ENCODE measurements at places on chromosomes 2 and 18. TPM values are rescaled to one million over a fixed set of nuclear protein-coding genes. Genes with fewer than 3 reads are reported as not detected.

Gene COL3A1
- polyA plus RNA-seq, result 1,077 TPM

Gene PFN4
- polyA plus RNA-seq, result 1.3 TPM

Gene OTX1
- polyA plus RNA-seq, result 0.04 TPM

Gene MC5R
- 0.66 TPM for polyA plus RNA-seq

Gene ASB18
- polyA plus RNA-seq, result 0.03 TPM

Gene CRYGD
- polyA plus RNA-seq, result 0.52 TPM

DNA sequence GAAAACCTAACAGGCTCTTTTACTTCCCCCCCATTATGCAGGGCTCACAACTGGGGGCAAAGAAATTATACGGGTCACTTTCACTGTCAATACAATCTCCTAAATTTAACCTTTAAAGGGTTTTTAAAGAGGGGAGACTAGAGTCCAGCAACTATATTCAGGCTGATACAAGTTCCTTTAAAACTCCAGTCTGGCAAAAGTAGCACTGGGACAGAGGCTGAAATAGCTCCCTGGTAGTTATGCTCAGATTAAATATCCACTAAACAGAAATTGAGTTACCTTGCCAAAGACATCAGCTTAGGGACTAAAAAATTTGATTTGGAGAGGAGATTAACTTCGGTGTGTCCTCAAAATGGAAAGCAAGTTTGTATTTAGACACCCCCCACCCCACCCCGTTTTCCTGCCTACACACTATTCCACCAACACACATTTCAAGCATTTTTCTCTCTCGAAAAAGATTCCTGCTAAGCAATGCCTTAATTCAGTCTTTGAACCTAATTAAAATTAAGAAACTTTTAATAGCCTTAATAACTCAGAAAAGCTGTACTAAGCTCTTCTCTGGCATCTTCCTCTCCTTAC is 127.2 kb downstream of the OSBPL1A start:
- peak overlapping the region; percentile 67 for H3K4me3 ChIP-seq
- DNase-seq, result no peak
- H3K27ac ChIP-seq, result peak overlapping the region; percentile 55
- H3K27me3 ChIP-seq, result no peaks in the 10 kb centered on the region

GRCh38 chr2:148983896-148984295 is 54.6 kb upstream of the LYPD6B start:
- H3K27ac ChIP-seq, result no peak overlapping the region
- no peaks in the 10 kb centered on the region for H3K36me3 ChIP-seq
- no peaks in the 10 kb centered on the region for H3K4me1 ChIP-seq

DNA sequence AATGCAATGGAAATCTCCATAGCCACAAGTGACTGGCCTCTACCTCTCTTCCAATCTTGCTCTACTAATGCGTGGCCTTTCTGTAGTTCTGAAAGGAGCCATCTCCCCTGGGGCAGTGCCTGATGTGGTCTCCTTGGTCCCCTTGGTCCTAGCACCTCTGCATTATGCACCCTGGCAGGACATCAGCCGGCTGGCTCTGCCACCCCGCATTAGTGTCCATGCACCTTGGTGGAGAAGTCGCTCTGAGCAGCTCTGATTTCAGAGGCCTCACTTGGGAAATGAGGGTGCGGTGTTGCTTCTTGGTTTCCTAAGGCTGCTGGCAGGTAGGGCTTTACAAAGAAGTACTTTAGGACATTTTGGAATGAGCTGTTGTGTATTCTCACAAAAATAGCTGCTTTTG is 317.9 kb downstream of the GBX2 start:
- H3K4me1 ChIP-seq, result no peaks in the 10 kb centered on the region
- H3K36me3 ChIP-seq, result peaks cover 4% of the 10 kb centered on the region
- no peak for DNase-seq

GRCh38 chr18:28007841-28008240 is 169.1 kb downstream of the CDH2 start:
- no peak overlapping the region for H3K4me3 ChIP-seq
- no peak overlapping the region for H3K27ac ChIP-seq
- H3K27me3 ChIP-seq, result no peaks in the 10 kb centered on the region
- DNase-seq, result no peak
- H3K4me1 ChIP-seq, result no peaks in the 10 kb centered on the region

GRCh38 chr2:101991721-101992145 is at the start of gene IL1R2:
TSS of gene IL1R2 (plus strand) at chr2:101991960. CDS start at chr2:102008576, 16,616 bp downstream.
- no peak within 1 kb of the TSS for H3K4me3 ChIP-seq
- peaks cover 2% of the 10 kb centered on the region for H3K4me1 ChIP-seq
- no peaks in the 10 kb centered on the region for H3K27me3 ChIP-seq
- H3K27ac ChIP-seq, result no peak within 1 kb of the TSS
- DNase-seq, result peak; percentile 34

DNA sequence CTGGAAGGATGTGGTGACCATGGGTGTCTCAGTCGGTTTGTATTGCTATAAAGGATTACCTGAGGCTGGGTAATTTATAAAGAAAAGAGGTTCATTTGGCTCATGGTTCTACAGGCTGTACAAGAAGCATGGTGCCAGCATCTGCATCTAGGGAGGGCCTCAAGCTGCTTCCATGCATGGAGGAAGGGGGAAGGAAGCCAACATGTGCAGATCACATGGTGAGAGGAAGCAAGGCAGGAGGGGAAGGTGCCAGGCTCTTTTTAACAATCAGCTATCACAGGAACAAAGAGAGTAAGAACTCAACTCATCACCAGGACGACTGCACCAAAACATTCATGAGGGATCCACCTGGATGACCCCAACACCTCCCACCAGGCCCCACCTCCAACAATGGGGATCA is 209.4 kb downstream of the CDH20 start:
- no peak overlapping the region for H3K4me3 ChIP-seq
- no peak for DNase-seq
- no peak overlapping the region for H3K27ac ChIP-seq
- H3K36me3 ChIP-seq, result no peaks in the 10 kb centered on the region

GRCh38 chr18:14104201-14104600 is 28.0 kb downstream of the ZNF519 start:
- H3K36me3 ChIP-seq, result no peaks in the 10 kb centered on the region
- no peaks in the 10 kb centered on the region for H3K4me1 ChIP-seq
- no peak overlapping the region for H3K27ac ChIP-seq
- H3K27me3 ChIP-seq, result no peaks in the 10 kb centered on the region

- no peak for DNase-seq
- peaks cover 11% of the 10 kb centered on the region for H3K36me3 ChIP-seq
- H3K4me3 ChIP-seq, result no peak overlapping the region
- H3K27ac ChIP-seq, result no peak overlapping the region
- peaks cover 3% of the 10 kb centered on the region for H3K4me1 ChIP-seq
These were observed 81.5 kb downstream of the DPP4 start for GRCh38 chr2:161992531-161992930.

DNA sequence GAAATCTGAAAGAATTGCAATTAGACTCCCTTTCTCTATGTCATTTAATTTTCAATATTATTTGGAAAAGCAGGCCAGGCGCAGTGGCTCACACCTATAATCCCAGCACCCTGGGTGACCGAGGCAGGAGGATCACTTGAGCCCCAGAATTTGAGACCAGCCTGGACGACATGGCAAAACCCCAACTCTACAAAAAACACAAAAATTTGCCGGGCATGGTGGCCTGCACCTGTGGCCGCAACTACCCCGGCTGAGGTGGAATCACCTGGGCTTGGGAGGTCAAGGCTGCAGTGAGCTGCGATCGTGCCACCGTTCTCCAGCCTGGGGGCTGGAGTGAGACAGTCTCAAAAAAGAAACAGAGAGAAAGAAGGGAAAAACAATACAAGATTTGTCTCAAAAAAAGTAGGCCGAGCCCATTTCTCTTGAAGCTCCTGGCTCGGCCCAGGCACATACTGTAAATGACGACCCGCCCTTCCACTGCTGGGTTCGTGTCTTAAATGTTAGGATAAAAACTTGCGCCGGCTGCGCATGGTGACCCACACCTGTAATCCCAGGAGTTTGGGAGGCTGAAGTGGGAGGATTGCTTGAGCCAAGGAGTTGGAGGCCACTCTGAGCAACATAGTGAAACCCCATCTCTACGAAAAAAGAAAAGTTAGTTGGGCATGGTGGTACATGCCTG is 31.1 kb upstream of the GPC1 start:
- H3K27me3 ChIP-seq, result no peaks in the 10 kb centered on the region
- H3K36me3 ChIP-seq, result no peaks in the 10 kb centered on the region

DNA sequence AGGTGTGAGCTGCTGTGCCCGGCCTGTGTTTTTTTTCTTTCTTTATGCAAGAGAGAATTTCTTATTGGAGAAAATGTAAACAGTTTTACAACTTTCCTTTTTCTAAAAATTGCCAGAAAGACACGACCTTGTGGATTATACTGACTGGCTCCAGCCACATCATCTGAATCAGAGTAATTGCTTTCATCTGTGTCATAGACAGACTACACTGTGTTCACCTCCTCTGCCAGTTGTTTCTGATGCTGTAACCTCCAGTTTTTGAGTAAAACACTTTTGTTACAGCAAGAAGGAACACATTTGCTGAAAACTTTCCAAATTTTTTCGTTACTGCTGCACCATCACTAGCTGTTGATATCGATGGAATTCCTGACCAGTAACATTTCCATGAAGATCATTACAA is 43.9 kb upstream of the PLEKHM3 start:
- no peaks in the 10 kb centered on the region for H3K27me3 ChIP-seq
- DNase-seq, result no peak
- no peaks in the 10 kb centered on the region for H3K4me1 ChIP-seq
- no peak overlapping the region for H3K4me3 ChIP-seq
- H3K27ac ChIP-seq, result no peak overlapping the region

DNA sequence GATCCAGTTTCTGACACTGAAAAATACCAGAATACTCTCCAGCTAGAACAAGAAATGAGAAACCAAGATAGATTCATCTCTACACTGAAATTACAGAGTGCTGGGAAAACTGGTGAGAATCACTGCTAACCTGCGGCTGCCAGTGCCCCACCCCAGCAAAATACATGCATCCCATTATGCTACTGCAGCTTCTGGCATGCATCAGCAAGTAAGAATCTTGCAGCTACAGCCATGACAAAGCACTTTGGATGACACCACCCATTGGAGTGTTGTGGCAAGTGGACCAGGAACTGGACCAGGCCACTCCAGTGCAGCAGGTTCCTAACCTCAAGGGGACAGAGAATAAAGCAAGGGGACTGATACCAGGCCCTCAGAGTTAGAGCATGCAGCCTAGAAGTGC is 378.8 kb upstream of the ETAA1 start:
- H3K4me1 ChIP-seq, result no peaks in the 10 kb centered on the region
- no peak overlapping the region for H3K27ac ChIP-seq
- no peaks in the 10 kb centered on the region for H3K36me3 ChIP-seq
- H3K27me3 ChIP-seq, result no peaks in the 10 kb centered on the region
- no peak overlapping the region for H3K4me3 ChIP-seq

GRCh38 chr2:31282634-31283033 is 48.7 kb downstream of the EHD3 start:
- DNase-seq, result no peak
- H3K4me1 ChIP-seq, result peaks cover 5% of the 10 kb centered on the region
- H3K36me3 ChIP-seq, result no peaks in the 10 kb centered on the region
- no peak overlapping the region for H3K27ac ChIP-seq
- H3K27me3 ChIP-seq, result no peaks in the 10 kb centered on the region

DNA sequence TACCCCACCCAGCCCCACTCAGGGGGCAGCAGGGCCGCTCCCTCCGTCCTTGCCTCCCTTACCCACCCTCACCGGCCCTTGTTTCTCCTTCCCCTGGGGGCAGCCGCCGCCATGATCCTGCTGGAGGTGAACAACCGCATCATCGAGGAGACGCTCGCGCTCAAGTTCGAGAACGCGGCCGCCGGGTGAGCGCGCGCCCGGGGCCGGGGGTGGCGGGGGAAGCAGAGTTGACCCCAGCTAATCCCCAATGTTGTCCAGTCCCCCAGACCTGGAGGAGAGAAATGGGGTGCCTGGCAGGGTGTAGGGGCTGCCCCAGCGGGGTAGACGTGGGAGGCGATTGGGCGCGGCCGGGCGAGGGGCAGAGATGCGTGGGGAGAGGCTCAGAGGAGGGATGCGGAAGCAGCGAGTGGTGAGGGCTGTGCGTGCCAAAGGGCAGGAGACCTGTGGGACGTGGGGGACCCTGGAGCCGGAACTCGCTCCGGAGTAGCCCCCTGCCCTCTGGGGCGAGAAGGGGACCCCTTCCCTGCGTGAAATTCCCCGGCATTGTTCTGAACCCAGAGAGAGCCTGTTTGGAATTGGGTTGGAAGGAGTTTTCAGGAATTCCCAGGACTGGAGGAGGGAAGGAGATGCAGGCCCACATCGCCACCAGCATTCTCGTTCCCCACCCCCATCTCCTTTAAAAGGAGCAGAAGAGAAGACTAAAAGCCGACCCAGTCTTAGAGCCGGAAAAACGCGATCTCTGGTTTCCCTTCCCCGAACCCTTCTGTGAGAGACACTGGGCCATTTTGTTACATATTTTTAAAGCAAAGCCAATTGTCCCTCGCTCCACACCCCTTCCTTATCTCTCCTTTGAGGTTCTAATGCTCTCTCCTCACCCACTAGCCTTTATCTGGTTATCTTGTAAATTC is 625 bp downstream of the ARPC2 start:
- H3K27ac ChIP-seq, result peak overlapping the region; percentile 98
- H3K4me3 ChIP-seq, result peak overlapping the region; percentile 99
- peaks cover 1% of the 10 kb centered on the region for H3K36me3 ChIP-seq

All from large intestine (tissue), 12 donors.